Hypothalamus (tissue), 51 donors: ENCODE measurements at places on chromosomes 2 and 18.

GRCh38 chr18:33923980-33924379 is 300.7 kb downstream of the NOL4 start:
- DNase-seq, result no peak

DNA sequence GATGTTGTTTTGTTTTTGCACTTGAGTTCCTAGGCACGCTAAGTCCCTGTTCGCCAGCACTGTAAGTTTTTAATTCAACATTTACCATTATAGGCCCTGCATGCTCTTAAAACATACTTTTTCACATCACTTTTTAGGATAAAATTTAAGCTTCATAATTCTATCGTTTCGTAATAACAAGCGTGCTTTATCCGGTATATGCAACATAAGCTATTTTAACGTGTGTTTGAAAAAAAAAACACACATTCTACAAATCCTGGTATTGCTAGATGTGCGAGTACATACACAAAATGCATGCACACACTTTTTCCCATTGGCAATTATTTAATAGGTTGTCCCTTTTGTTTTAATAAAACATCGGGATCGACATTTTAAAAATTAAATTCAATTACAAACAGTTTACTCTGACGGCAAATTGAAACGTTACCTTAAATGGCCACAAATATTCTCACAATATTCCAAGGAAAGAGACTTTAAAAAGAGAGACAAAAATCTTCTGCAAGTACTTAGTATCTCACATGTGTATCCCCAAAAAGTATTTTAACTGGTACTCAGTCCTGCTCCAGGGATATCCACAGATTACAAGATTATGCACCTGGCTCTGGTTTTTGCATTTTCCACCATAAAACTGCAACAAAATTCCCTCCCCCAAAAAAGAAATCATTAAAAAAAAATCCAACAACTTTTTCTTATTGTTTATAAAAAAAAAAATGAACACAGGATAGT is 1.0 kb upstream of the TCF4 start:
- no peak for DNase-seq

DNA sequence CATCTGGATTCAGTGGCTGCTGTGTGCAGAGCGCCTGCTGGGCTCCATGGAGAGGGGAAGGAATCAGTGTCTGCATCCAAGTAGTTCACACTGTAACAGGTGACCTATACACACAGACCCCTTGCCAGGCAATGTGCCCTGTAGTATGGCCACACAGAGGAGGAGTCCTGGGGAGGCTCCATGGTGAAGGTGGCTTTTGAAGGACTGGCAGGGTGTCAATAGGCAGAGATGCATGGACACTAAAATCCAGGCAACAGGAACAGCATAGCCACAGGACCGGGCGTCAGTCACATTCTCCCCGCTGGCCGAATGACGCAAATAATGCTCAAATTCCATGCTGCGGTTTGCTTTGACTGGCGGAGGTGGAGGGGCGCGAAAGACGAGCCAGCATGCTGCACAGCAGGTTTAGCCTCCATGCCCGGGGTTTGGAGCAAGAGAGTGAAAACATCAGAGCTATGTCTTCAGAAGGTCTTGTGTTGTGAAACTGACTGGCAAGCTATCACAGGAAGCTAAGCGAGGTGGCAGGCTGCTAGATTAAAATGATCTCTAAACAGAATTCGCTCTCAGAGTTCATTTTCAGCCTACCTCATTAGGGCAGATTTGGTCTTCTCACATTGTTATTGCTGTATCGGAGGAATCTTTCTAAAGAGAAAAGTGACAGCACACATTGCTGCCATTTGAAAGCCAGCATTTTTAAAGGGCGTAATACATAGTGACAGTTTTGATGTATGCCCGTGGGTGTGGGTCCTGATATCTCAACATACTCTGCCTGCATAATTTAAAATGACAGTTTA is 1.2 kb upstream of the CHMP1B start:
- peak; percentile 27 for DNase-seq

GRCh38 chr2:77566131-77566530 is 44.0 kb upstream of the LRRTM4 start:
- no peak for DNase-seq

- DNase-seq, result no peak
Measured at GRCh38 chr2:10410001-10410822, 37.9 kb downstream of the ODC1 start.

DNA sequence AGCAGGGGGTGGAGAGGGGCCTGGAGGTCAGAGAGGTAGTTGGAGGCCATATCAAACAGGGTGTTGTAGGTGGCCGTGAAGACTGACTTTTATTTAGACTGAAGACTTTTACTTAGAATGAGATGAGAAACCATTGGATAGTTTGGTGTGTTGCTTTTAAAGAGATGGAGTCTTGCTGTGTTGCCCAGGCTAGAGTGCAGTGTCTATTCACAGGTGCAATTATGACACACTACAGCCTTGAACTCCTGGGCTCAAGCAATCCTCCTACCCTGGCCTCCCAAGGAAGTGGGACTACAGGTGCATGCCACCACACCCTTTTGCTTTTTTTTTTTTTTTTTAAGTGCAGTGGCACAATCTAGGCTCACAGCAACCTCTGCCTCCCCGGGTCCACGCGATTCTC is 2.5 kb upstream of the LRPPRC start:
- no peak for DNase-seq

DNA sequence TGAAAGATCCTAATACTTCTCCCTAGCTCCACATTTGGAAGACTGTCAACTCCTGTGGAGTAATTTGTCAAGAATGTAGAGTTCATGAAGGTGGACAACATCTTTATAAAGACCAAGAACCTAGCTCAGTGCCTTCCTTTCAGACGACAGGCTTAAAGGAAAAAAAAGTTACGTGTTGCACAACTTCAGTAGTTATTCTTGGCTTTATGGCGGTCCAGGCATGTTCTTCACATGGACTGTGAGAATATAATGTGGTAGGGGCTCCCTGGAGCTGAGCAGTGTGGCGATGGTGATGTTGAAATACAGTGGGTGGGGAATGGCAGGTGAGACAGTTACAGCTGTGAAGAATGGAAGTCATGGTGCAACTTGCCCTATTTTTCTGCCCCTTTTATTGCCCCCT is 3.9 kb downstream of the TAF1B start:
- DNase-seq, result no peak

DNA sequence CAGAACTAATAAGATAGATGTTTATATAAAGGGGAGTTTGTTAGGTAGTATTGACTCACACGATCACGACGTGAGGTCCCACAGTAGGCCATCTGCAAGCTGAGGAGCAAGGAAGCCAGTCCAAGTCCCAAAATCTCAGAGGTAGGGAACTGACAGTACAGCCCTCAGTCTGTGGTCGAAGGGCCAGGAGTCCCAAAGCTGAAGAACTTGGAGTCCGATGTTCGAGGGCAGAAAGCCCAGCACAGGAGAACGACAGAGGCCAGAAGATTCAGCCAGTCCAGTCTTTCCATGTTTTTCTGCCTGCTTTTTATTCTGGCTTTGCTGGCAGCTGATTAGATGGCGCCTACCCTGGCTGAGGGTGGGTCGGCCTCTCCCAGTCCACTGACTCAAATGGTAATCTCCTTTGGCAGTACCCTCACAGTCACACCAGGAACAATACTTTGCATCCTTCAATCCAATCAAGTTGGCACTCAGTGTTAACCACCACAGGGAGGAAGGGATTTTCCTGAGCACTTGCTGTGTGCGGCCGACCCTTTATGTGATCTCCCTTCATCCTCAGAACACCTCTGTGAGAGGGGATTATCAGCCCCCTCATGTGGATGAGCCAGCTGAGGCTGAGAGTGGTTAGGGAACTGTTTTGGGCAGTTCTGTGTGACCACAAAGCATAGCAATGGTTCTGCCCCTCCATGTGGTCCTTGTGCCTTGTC is 78.3 kb downstream of the RNF144A start:
- no peak for DNase-seq

- no peak for DNase-seq
Measured at GRCh38 chr2:200242570-200242969, 63.9 kb upstream of the SPATS2L start.
